Colonic mucosa (tissue), 4 donors: ENCODE measurements at places on chromosomes 12 and 14. TPM values are rescaled to one million over a fixed set of nuclear protein-coding genes. Genes with fewer than 3 reads are reported as not detected.

The RND1 gene
- 3.4 TPM for total RNA-seq

The FIGNL2 gene
- 0.30 TPM for total RNA-seq

The MFAP5 gene
- total RNA-seq = 4.6 TPM

DNA sequence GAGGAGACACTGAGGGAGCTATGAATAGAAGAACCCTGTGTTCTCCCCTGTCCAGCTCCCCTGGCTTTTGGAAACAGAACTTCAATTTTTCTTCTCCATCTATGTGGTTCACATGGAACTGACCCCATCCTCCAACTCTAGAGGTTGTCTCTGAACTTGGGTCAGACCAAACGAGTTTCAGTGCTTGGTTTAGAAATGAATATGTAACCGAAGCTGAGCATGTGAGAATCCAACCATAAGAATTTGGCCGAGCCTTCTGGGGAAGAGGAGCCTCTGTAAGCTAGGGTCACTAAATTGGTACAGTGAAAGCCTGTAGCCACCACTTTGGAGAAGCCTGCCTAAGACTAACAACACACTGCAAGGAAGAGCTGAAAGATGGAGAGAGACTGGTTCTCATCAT lies 464.4 kb downstream of the ZFP36L1 start:
- no peak for DNase-seq
- H3K4me3 ChIP-seq = no peak overlapping the region
- no peak overlapping the region for H3K27ac ChIP-seq
- H3K27me3 ChIP-seq = no peaks in the 10 kb centered on the region

DNA sequence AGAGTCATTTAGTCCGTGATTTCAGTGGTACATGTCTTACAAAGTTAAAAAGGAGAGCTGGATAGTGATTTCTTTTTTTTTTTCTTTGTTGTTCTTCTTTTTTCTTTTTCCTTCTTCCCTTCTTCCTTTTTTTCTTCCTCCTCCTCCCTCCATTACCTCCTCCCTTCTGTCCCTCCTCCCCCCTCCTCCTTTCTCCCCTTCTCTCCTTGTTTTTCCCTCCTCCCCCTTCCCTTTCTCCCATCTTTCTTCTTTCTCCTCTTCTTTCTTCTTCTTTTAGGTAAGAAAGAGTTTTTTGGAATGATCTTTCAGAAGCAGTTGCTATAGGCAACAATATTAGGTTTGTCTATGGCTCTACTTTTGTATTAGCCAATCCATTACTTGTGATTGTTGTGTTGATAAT lies 368.6 kb downstream of the RAD51B start:
- H3K27me3 ChIP-seq = no peaks in the 10 kb centered on the region
- H3K4me3 ChIP-seq = no peak overlapping the region
- no peak overlapping the region for H3K27ac ChIP-seq
- no peak for DNase-seq

DNA sequence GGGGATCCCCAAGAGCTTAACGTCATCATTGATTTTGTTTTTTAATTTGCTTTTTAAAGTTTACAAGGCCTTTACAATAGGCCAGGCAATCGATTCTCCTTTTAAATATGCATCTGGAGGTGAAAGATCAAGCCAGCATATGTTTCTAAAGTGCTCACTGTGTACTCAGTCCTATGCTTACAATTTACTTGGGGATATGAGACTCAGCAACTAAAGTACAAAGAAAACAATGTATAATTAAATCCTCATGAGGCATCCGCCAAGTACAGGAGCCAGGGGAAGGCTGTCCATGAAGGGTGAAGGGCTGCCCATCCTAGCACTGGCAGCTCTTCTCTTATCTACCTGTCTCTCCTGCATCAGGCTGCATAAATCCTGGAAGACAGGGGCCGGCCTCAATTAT lies 11.8 kb downstream of the CCDC92 start:
- no peaks in the 10 kb centered on the region for H3K4me1 ChIP-seq
- DNase-seq = no peak
- no peaks in the 10 kb centered on the region for H3K27me3 ChIP-seq
- H3K36me3 ChIP-seq = no peaks in the 10 kb centered on the region

GRCh38 chr12:111327474-111327873 lies 41.4 kb downstream of the PHETA1 start:
- H3K27me3 ChIP-seq = no peaks in the 10 kb centered on the region
- H3K27ac ChIP-seq = no peak overlapping the region
- H3K36me3 ChIP-seq = no peaks in the 10 kb centered on the region
- no peaks in the 10 kb centered on the region for H3K4me1 ChIP-seq
- no peak for DNase-seq
- H3K4me3 ChIP-seq = no peak overlapping the region
